ENCODE measurements at places on chromosomes 1 and 21.

DNA sequence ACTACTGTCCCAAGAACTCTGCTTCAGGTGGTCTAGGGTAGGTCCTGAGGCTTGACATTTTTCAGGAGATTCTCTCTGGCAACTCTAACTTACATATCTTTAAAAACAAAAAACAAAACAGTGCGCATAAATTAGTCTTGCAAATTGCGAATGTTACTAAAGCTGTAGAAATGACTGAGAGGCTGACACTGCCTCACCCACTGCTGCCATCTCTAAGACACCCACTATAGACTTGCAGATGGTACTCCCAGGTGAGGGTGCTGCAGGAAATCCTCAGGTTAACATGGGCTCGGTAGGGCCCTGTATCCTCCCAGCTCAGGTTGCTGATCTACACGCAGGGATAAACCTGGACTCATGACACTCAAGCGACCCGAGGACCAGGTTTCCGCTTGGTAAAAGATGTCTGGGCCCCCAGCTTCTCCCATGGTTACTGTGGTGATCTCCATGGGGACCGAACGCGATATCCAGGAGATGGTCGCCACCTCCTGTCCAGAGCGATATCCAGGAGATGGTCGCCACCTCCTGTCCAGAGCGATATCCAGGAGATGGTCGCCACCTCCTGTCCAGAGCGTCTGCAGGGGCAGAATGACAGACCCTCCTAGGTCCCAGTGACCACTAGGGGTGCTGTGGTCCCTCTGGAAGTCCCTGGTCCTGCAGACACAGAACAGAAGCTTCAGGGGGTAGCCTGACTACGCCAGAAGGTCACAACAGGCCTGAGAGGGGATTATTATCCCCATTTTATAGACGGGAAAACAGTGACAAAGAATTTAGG is 16.2 kb upstream of the LY9 start:
- no peak for DNase-seq

- DNase-seq = no peak
Measured at GRCh38 chr1:187294421-187295201, 465.9 kb downstream of the PLA2G4A start.

DNA sequence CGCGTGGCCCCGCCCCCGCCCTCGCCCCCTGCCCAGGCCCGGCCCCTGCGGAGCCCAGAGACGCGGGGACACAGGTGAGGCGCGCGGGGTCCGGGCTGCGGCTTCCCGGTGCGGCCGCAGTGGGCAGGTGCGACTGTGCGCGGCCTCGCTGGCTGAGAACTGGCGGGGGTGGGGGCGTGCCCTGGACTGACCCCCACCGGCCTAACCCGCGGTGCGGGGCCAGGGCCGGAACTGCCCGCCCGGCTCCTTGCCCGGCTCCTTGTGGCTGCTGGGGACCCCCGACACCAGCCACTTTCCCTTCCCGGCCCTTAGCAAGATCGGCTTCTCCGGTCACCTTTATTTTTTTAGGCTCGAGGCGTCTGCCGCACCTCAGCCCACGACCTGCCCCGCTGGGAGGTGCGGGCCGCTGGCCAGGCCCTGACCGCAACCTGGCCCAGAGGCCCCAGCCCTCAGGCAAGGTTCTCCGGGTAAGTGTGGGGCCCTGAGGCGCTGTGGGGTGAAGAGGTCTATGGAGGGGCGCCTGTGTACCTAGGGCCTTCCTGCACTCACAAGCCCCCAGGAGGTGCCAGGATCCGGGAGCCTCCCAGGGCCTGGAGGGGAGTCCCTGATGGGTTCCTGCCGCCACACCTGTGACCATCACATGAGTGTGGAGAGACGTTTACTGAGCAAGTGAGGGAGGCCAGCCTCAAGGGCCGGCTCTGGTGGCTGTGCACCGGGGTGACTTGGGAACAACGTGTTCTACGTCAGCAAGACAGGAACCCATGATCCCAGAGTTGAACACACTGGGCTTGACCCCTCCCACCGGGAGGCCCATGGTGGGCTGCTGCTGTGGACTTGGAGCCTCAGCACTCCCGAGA is at the start of gene SMIM1:
TSS of gene SMIM1 (plus strand) at position 35 of the 857 bp plus-strand sequence. CDS start 2,625 bp downstream, outside the sequence.
- no peak for DNase-seq

DNA sequence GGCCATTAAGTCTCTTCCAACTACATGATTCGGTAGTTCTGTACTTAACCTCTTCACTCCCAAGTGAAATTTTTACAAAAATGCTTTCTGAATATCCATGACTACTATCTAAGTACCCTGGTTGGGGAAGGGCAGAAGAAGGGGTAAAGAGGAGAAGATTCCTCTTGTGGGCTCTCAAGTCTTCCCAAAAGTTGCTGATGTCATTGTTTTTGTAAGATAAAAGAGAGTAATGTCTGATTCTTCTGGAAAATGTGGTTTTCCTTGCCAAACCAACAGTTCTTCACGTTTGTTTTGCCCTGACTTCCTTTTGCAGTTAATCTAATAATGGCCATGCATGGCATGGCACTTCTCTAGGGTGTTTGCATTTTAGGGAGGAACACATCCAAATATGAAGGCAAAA is 34.7 kb upstream of the AK4 start:
- DNase-seq = no peak

- DNase-seq = no peak
Measured at GRCh38 chr1:10508511-10508951, 33.8 kb downstream of the PEX14 start.

DNA sequence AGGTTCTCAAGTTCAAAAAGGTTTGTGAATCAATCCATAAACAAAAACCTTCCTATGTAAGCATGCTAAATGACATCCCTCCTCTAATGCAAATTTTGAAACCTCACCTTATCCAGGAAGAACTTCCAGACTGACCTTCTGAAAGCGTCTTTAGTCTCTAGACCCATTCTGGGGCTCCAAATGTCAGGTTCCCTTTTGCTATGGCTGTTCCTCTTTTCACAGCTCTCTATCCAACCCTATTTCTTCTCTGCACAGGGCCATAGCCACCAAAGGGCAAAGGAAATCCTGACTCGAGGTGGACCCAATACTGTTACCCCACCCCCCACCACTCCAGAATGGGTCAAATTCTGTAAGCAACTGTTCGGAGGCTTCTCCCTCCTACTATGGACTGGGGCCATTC is 3.4 kb downstream of the ATP1A4 start:
- DNase-seq = no peak

DNA sequence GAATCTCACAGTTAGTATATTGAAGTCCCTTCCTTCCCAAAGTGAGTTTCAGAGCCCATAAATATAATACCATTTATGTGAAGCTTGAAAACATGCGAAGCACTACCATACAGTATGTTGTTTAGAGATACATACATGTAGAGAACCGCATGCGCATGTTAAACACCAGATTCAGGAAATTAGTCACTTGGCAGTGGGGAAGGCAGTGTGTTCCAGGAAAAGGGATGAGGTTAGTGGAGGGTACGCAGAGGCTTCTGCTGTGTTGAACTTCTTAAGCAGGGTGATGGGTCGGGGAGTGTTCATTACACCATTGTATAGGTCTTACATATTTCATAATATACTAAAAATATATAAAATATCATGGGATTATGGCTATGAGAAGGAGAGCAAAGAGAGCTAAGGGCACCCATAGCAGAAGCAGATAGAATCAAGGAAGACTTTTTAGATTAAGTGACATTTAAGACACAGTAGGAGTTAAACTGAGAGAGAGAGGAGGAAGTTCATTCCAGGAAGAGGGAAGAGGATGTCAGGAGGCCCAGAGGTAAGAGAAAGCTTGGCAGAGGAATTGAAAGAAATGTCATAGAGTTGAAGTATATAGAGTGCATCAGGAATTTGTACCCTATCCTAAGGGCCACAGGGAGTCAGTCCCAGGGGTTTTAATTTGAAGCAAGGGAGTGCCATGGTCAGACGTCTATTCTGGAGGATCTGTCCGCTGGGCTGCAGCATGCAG is 43.5 kb upstream of the SARS1 start:
- DNase-seq = no peak

GRCh38 chr1:245972476-245972875 is 534.6 kb downstream of the SMYD3 start:
- no peak for DNase-seq

DNA sequence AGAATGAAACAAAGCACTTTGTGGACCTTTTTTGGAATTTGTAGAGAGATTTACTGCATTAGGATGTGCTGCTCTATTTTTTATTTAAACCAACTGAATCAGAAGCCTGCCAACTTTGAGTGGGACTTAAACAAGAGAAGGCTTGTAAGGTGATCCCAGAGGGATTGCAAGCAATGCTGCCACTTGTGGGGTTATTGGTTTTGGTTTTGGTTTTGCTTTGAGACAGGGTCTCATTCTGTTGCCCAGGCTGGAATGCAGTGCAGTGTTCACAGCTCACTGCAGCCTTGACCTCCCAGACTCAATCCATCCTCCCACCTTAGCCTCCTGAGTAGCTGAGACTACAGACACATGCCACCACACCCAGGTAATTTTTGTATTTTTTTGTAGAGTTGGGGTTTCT is 32.2 kb upstream of the GNG5 start:
- no peak for DNase-seq

DNA sequence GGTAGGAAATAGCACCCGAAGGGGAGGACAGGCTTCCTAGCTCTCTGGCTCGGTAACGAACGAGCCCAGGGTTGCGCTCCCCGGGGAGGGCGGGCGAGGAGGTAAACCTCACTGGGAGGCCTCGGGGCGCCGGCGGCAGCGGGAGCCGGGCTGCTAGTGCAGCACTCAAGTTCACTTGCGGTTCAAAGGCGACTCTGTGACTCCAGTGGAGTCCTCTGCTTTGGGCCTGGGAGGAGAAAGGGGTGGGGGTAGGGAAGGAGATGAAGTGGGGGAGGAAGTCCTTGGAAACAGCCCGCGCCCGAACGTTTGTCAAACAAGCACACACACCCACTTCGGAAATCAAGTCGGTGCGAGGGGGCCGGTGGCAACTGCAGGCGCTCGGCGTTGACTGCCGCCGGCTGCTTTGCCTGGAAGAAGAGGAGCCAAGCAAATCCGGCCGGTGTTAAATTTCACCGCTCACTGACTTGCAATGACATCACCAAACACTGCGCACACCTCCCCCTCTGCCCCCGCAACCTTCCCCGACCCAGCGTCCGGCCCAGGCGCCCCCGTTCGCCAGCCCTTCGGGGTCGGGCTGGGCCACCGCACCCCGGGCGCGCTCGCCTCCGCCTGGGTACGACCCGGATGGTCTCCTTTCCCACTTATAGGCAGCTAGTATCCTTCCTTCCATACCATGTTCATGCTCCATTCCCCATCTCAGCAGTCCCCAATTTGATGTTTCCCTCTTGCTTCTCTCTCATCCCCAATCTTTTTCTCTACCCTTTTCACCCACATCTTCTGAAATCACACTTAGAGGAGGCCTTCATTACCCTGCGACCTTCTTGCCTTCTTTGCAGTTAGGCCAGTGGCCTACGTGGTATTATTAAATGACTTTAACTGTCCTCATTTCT is at the start of gene COL24A1:
TSS of gene COL24A1 (minus strand) at position 207 of the 890 bp plus-strand sequence. CDS start 376 bp downstream, outside the sequence.
- no peak for DNase-seq

GRCh38 chr1:117857418-117857817 is 72.0 kb downstream of the GDAP2 start:
- DNase-seq = no peak

- no peak for DNase-seq
Measured at GRCh38 chr1:40588586-40588985, 57.1 kb downstream of the ZNF684 start.

- peak; percentile 79 for DNase-seq
Measured at GRCh38 chr1:37553927-37554808, at the start of gene SNIP1. Gene SNIP1, minus strand, starts transcription at chr1:37554293. Its CDS starts 64 bp downstream, at chr1:37554229.

DNA sequence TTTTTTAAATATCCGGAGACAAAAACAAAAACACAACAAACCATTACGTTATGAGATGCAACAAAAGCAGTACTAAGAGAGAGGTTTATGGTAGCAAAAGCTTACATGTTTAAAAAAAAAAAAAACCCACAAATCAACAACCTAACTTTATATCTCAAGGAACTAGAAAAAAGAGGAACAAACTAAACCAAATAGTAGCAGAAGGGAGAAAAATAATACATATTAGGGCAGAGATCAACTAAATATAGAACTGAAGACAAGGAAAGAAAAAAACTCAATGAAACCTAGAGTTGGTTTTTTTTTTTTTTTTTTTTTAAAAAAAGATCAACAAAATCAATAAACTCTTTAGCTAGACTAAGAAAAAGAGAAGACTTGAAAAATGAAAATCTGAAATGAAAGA is 34.9 kb downstream of the ZNF644 start:
- DNase-seq = no peak

DNA sequence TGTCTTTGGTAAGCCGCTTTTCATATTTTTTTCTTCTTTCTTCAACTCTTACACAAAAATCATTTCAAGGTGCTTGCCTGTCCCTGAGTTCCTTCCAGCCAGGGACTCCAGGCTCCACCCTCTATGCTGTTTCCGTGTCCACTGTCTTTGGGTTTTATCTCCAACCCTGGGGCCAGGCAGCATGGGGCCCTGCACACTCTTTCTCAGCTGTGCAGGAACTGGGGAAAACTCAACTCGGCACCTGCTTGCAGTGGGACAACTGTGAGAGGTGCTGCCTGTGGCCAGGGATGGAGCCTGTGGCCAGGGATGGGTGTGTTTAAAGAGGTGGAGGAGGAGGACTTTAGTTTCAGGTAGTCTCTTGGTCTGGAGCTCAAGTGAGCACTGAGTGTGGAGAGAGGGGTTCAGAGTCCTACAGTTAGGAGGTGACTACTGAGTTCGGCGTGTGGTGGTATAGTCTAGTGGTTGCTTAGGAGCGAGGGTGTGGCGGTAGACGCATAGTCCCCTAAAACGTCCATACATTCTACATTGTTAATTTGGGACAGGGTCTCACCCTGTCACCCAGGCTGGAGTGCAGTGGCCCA is 13.4 kb downstream of the TNFRSF8 start:
- no peak for DNase-seq

DNA sequence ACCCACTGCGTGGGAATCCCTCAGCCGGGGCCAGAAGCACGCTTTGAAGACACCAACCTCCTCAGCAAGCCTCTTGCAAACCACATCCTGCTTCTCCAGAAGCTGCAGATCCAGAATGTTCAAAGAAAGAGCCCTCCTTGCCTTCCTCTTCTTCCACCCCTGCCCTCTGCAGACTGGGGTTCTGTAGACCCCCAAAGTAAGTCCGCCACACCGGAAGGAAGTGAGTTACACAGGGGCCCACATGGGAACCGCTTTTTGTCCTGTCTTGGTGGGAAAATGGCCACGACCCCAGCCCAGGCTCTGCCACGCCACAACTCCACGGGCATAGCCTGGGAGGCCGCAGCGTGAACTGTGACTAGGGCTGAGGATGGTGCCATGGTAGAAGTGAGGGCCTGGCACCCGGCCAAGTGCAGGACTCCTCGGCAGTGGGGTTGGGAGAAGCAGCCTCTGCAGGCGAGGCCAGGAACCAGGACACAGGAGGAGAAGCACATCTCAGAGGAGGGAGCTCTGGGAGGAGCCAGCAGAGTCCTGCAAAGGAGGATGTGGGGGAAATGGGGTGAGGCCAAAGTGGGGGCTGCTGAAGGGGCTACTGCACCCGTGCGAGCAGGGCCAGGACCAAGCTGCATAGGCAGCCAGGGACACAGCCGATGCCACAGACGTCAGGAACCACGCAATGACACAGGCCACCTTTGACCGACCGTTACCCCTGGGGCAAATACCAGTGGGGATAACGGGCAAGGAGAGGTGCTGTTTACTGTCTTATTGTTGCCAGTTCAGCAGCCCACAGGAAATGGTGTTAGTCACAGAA is 30.9 kb downstream of the PDE9A start:
- DNase-seq = no peak
